ENCODE measurements at places on chromosomes 2 and 18. TPM values are rescaled to one million over a fixed set of nuclear protein-coding genes. Genes with fewer than 3 reads are reported as not detected.

GRCh38 chr2:196372276-196372809, 201.0 kb upstream of the STK17B start:
- no peak for DNase-seq

DNA sequence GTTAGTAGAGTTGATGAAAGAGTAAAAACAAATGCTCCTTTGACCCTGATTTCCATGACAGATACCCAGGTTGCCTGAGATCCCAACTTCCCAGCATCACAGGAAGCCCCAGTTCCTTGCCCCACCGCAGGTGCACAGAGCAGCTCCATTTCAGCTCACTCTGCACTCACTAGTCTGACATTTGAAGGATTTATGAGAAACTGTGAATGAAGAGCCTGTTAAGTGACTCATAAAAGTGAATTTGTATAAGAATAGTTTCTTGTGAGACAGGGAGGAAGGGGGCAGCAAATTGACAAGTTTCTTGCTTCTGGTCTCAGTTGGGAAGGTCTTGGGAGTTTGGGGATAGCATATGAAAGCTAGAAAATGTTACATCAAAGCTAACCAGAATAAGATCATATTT, 248.7 kb upstream of the ATP5MC3 start:
- DNase-seq: no peak

DNA sequence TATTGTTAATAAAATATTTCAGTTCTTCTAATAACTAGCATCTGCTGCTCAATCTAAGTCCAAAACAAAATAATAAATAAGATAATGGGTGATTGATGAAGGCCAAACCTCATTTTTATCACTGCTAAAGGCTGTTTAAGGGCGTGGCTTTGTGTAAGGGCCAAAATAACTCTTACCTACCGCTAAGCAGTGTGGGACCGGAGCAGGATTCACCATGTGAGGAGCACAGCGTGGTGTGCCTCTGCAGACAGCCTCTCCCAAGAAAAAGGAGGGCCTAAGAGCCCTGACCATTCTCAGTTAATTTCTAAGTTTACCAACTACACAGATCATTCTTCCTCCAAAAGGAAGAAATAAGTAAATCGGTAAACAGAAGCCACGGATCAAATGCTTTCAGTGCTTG, 353.7 kb downstream of the ARL6IP6 start:
- no peak for DNase-seq

DNA sequence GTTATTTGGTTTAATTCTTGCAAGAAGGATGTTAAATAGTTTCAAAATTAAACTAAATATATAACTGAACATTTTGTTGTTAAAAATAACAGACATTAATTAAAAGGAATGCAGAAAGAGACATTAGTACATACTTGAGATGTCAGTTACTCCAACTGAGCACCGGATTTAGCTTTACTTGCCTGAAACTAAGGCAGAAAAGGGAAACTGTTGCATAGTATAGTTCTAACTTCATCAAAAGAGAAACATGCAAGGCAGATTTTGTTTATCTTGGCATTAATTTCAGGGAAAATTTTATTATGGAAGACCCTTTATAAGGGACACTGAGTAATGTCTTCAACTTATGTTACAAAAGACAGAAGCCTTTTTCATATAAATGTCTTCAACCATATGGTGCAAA, 218.3 kb downstream of the STK39 start:
- no peak for DNase-seq

Gene PRKAG3
- not detected for total RNA-seq

Gene BCL2L11
- 39.0 TPM for total RNA-seq

Measured in naive thymus-derived CD4-positive, alpha-beta T cell (primary cell).